NCI-H1436 (cell line): ENCODE measurements at places on chromosomes 5 and 9.

DNA sequence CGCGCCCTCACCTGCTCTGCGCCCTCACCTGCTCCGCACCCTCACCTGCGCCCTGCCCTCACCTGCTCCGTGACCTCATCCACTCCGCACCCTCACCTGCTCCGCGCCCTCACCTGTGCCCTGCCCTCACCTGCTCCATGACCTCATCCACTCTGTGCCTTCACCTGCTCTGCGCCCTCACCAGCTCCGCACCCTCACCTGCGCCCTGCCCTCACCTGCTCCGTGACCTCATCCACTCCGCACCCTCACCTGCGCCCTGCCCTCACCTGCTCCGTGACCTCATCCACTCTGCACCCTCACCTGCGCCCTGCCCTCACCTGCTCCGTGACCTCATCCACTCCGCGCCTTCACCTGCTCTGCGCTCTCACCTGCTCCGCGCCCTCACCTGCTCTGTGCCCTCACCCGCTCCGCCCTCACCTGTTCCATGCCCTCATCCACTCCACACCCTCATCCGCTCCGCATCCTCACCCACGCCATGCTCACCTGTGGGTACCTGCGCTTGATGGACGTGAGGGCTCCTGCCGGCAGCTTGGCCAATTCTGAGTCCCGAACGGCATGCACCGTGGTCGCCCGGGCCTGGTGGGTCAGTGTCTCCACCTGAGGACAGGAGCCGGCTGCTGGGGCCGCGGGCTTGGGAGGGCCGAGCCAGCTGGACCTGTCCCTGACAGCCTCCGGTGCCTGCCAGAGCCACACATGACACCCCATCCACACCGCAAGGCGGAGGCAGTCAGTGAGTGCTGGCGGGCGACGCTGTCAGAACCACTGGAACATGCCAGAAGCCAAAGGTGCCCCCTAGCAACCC, 35.6 kb upstream of the NSMF start:
- DNase-seq: no peak

- no peak for DNase-seq
These were observed 24.6 kb downstream of the DYNC2I2 start for GRCh38 chr9:128632066-128632465.

DNA sequence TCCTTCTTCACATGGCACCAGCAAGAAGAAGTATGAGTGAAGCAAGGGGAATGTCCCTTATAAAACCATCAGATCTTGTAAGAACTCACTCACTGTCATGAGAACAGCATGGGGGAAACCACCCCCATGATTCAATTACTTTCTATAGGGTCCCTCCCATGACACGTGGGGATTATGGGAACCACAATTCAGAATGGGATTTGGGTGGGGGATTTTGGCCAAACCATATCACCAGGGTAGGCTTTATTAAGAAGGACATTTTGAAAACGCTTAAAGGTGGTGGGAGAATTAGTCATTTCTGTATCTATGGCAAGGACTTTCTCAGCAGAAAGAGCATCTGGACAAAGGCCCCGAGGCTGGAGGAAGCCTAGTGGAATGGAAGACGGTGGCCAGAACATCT, 100.2 kb upstream of the ADAMTS16 start:
- DNase-seq: no peak

GRCh38 chr9:137820161-137820855, 57.3 kb upstream of the CACNA1B start:
- DNase-seq: no peak

DNA sequence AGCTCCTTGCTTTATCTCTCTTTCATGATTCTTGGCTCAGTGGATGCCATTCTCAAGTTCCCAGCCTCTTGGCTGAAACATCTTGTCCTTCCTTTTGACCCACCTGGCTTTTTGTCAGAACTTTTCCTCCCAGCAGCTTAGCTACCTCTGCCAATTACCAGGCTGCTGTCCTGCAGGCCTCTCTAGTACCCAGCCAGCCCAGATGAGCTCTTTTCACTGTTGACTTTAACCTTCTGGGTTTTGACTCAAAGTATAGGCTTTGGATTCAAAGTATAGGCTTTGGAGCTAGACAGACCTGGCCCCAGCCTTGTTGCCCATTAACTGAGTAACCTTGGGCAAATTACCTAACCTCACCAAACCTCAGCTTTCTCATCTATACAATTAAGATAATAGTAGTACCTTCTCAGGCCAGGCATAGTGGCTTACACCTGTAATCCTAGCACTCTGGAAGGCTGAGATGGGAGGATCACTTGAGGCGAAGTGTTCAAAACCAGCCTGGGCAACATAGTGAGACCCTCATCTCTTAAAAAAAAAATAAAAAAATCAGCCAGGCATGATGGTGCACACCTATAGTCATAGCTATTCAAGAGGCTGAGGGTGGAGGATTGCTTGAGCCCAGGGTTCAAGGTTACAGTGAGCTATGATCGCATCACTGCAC, 6.6 kb upstream of the TMEFF1 start:
- no peak for DNase-seq

DNA sequence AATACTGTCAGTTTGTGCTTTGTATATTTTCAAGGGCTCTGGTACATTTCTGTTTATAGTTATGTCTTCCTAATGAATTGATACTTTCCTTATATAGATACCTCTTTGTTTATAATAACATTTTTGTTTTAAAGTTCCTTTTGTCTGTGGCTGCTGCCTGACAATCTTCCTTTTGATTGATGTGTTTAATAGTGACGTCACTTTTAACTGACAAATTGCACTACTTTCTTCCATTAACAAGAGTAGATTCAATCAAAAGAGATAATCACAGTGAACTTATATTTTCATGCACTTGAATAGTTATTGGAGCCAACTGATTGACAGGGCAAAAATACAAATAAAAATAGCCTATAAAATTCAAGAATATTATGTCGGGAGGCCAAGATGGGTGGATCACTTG, 371.7 kb downstream of the ANXA1 start:
- no peak for DNase-seq

DNA sequence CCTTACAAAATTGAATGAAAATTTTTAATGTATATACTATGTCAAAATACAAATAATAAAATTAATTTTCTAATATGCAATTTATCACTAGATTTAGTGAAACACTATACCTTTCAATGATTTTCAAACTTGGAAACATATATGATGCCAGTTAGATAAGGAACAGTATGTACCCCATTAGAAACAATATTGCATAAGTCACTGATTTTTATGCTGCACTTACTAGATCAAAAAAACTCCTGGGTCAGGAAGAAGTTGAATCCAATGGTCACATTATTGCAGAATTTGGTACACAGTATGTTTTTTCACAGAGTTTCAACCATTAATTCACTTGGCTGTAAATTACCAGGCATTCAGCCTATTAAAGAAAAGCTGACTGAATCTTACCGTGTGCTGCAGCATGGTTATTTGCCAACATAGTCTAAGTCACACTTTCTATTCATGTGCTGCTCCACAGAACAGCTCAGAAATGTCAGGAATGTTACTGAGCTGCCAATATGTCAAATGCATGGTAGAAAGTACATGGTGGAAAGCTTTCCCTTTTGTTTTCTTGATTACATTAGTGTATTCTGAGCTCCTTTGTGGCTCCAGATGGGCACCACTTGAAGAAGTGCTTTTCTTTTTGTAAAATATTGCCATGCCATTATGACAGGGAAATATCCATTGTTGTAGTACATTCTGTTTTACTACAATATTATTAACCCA, 9.9 kb upstream of the PRR16 start:
- DNase-seq: no peak

DNA sequence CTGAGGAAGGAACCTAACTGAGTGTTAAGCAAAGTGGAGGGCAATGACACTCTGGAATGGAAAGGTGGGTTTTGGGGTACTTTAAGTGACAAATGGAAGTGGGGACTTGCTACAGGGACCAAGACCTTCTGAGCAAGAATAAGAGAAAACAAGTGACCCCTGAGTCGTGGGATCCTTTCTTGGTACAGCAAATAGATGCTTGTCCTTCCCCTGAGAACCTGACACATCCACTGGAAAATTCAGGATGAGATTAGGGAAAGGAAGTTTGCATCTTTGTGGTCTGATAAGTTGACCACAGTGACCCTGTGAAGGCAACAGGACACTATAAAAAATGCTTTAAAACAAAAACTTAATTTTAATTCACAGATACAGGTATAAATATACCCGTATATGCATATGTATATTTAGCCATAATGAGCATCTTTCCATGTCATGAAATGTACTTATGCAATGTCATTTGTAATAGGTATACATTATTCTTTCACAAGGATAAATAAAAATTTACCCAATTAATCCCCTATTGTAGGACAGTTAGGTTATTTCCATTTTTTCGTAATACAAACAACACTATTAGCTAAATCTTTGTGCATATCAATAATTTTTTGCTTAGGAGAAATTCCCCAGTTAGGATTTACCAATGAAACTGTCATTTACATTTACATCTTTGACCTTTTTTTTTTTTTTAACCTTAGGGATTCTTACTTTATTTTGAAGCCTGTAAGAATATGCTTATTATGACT, 2.0 kb upstream of the IRF1 start:
- DNase-seq: no peak

DNA sequence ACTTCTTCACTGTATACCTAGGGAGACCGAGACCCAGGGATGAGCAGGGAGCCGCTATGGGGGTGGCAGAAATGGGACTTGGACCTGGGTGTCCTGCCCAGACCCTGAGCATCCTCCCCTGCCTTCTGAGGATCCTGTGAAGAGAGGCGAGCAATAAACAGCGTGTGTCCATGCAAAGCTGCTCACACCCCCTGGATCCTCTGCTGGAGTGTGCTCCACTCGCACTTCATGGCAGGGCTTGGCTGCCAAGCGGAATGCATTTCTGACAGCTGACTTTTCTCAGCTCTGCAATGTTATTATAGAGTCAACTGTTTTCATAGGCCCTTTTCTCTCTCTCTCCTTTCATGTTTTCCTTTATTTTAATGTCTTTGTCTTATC, 31.0 kb upstream of the ALDH1B1 start:
- no peak for DNase-seq

GRCh38 chr5:127308945-127309344, 18.3 kb downstream of the MEGF10 start:
- no peak for DNase-seq

- DNase-seq: peak; percentile 59
These were observed 490 bp downstream of the PCBD2 start for GRCh38 chr5:134905246-134905996.

DNA sequence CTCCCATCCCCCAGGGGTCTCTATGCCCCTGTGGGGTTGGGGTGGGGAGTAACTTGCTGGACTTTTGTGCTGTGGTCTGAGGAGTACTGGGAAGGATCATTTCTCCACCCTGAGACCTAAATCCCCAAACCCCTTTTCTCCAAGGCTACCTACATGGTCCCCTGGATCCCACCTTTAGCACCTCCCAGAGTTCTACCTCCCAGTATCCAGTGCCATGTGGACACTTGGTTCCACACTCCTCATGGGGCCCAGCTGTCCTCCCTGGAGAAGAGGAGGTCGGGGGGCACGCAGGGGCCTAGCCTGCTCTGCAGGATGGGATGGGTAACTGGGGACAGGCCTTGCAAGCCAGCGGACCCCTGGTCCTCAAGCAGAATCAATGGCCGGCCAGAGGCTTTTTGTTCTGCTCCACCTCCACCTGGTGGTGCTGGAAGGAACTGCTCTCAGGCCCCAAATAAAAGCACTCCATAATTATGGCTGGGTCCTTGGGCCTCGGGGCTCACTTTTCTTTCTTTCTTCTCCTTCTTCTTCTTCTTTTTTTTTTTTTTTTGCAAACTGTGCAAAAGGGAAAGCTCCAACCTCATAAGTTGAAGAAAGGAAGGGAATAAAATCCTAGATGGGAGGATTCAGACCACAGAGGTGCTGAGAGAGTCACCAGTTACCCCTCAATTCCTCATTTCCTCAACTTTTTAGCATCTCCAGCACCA, 68.4 kb downstream of the PSD2 start:
- peak; percentile 44 for DNase-seq

GRCh38 chr5:50969151-50970031, 303.0 kb downstream of the PARP8 start:
- DNase-seq: no peak

DNA sequence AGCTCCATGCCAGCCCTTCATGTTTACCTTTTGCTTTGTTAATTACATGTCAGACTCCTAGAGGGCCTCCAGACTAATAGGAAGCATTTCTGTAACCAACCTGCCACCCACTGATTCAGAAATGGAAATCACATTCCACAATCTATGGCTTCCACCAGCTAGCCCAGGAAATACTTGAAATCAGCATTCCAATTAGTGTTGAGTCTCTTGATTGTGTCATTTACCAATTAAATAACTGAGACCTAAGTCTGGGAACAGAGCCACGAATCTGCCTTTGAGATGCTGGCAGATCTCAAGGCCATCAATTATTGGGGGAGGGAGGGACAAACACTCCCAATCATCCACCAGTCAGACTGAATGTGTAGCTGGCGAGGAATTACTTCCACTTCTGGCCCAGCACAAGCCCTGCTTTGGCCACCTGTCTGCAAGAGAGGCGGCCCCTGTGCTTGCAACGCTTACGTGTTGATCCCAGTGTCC, 27.4 kb upstream of the SAP30L start:
- DNase-seq: no peak

DNA sequence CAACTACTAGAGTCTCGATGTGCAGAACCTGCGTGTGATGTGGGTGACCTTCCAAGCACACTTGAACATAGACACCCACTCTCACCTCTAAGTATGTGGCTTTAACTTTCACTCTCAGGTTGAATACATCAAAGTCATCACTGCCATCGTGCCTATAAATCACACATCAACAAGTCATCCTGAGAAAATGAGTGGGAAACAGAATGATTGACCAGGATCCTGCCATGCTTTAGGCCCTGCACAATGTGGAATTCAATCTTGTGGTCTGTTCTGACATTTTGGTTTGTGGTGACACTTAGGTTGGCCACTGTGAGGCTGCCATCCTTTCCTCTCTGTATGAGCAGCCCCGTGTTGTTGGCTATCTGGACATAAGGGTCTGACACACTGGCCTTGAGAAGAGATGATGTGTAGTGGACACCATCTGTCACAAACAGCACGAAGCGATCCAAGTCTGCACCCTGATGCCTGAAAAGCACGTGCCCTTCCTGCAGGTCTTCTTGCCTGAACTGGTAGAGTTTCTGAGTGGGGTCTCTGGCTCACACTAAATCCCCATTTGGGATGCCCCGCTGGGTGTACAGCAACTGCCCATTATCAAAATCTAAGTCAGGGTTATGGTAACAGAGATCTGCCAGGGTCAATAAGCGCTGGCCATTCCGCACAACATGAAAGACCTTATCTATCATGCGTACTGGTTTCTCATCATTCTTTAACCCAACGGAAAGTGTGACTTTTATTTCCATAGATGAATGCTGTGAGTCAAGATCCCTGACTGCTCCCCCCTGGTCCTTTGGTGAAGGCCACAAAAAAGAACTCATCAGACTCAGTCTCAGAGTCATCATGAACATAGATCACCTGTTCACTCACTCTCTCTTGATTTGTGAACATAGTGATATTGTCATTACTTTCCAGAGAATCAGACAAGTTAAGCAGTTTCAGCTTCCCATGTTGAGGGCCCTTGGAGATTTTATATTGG, 116.6 kb downstream of the ESM1 start:
- no peak for DNase-seq

- no peak for DNase-seq
These were observed 62.4 kb downstream of the HMHB1 start for GRCh38 chr5:143874312-143874711.

DNA sequence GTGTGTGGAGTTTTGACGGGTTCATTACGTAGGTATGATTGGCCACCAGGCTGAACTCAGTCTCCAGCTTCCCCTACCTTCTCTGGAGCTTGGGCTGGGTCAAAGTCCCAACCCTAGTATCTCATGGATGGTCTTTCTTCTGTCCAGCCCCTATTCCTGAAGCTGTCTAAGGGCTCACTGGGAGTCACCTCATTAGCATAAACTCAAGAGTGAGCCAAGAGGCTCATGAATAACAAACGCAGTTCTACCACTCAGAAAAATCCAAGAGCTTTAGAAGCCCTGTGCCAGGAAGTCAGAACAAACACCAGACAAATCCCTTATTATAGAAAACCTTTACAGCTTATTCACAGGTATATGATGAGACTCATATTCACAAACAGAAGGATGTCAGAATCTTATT, 180.3 kb upstream of the NFIL3 start:
- DNase-seq: no peak
